ENCODE measurements at places on chromosomes 4 and X.
A peak's percentile ranks its signal among the peaks of the same experiment; 100 is the strongest.

DNA sequence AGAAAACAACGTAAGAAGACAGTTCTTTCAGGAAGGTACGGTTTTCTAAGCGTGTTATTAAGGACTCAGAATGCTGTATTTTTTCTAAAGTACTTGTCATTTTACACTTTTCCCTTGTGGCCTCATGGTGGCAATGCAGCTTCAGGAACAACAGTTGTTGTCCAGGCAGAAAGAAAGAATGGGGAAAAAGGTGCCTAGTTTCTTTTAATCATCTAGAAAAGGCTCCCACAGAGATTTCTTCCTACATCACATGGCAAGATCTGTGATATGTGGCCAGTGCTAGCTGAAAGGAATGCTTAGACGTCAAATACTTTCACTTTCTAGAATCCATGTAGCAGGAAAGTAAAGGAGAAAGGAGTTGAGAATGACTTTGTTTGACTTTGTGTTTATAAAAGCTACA is 49.0 kb upstream of the TRAM1L1 start:
- DNase-seq: peak; percentile 74

DNA sequence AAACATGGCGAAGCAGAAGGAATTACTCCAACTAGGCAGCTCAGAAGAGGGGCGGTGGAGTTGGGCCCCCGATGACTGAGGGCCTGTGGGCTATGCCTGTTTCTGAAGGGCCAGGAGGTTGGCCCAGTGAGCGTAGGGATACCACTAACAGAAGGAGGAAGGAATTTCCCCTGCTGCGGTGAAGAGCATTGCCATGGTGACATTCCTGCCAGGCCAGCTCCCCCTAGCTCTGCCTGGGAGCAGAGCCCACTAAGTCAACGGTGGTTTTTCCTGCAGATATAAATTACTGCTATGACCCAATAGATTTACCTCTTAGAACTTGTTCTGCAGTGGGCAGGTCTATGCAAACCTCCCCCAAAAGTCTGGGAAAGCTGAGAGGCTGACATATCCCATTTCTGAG is 28.9 kb upstream of the HMX1 start:
- DNase-seq: no peak

DNA sequence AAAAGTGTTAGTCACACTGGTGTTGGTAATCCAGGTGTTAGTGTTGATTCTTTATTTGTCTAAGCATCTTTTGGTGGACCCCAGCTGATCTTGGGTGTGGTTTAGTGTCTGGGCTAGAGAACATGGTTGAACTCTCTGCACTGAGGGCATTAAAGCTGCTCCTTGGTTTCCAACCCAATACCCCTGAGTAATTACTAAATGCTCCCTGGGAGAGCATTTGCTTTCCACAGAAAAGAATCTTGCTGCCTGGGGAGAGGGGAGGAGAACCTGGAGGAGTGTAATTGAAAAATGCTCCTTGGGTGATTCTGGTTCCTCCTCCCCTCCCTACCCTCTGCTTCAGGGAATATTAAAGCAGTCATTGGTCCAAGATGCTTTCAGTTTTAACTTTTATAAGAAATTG is 3.1 kb downstream of the GUCY1B1 start:
- peak; percentile 11 for DNase-seq

DNA sequence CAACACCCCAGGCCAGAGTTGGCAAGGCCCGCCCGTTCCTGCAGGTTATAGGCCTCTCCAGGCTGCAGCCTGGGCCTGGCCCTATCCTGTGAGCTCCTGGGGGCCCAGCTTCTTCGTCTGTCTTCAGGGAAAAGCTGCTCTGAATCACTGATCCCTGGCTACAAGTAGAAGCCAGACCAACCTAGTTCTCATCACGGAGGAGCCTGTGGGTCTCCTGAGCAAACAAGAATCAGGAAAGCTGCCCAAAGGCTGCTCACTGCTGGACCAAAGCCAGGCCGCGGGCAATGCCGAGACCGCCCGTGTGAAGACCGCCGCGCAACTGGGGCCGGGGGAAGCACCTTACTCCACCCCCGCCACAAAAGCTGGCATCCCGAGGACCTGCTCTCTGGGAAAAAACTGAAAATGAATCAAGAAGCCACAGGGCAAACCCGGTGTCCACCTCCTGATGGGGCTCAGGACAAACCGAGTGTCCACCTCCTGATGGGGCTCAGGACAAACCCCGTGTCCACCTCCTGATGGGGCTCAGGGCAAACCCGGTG is 12.8 kb downstream of the CTBP1 start:
- DNase-seq: no peak

DNA sequence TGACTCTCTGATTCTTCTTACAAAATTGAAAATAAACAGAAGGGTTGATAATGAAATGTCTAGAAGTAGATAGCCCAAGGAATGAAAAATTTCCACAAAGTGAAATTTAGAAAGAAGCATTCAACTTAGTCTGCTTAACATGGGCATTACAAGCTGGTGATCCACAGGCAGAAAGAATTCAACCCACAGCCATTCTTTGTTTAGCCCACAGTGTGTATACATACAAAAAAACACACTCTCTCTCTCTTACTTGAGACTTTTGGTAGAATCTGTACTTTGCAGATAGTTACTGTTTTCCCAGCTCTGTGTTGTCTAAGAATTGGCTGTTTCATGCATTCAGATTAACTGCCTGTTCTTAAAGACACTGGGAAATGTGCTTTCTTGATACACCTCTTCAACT is 159.8 kb downstream of the SLC4A4 start:
- no peak for DNase-seq

- DNase-seq: no peak
These were observed 28.6 kb downstream of the FAM241A start for GRCh38 chr4:112173593-112174558.

- no peak for DNase-seq
These were observed 98.9 kb downstream of the SPRY1 start for GRCh38 chr4:123495530-123495929.

GRCh38 chr4:170008371-170008770 is 17.8 kb downstream of the MFAP3L start:
- DNase-seq: peak; percentile 33

DNA sequence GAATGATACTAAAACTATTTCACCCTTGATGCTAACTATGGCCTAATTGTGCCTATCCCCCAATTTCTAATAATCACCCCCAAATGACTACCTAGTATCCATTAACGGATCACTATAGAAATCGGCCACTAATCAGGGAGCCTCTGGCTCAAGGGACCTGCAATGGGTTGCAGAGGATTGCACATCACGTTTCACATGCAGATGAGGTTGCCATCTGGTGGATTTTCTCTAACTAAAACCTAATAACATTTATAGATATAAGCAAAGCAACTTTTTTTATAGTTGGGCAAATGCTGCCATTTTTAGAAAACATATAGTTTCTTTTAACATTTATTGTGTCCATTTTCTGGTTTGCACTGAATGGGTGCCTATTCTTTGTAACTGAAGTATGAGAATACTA is 28.3 kb upstream of the ALG13 start:
- DNase-seq: peak; percentile 0

DNA sequence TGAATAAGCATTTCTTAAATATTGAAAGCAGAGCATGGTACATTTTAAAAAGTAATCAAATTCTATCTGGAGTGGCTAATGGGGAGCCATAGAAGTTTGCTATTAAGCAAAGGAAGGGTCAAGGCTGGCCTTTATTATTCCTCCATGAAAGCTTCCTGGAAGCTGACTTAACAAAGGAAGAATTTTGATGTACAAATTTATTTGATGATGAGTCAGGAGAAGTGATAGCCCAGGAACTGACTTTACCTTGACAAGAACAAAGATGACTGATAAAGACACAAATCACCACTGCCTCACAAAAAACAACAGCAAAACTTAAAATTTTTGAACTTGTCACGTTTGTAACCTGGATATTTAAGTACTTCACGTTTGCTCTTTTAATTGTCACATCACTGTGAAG is 872.1 kb downstream of the PCDH7 start:
- DNase-seq: no peak

GRCh38 chr4:156322592-156322991 is 368.9 kb upstream of the CTSO start:
- DNase-seq: peak; percentile 82

- DNase-seq: no peak
These were observed 6.0 kb upstream of the PDLIM3 start for GRCh38 chr4:185541251-185541727.

GRCh38 chr4:168655182-168655581 is 158.3 kb downstream of the PALLD start:
- DNase-seq: no peak

DNA sequence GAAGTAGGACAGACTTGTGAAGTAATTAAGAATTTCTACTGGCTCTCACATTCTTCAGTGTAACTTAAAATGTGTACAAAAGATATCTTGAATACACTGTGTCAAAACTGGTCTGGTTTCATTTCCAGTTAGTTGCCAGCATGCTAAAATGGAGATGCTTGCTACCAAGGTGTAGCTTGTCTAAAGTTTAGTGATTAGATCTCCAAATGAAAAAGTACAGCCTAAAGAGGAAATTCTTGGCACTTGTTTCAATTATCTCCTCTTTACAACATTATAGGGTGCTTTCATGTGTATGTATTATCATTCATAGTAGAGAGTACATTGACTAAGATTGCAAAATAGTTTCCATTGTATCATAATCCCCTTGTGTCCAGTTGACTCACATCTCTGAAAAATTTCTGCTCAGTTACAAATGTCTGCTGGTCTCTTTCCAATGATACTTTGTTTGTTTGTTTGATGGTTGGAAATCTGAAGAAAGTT is 97.3 kb upstream of the SPRY1 start:
- peak; percentile 85 for DNase-seq

GRCh38 chrX:89033723-89034122 is 286.7 kb downstream of the CPXCR1 start:
- DNase-seq: no peak

GRCh38 chr4:37615059-37615719 is 71.0 kb downstream of the RELL1 start:
- no peak for DNase-seq

DNA sequence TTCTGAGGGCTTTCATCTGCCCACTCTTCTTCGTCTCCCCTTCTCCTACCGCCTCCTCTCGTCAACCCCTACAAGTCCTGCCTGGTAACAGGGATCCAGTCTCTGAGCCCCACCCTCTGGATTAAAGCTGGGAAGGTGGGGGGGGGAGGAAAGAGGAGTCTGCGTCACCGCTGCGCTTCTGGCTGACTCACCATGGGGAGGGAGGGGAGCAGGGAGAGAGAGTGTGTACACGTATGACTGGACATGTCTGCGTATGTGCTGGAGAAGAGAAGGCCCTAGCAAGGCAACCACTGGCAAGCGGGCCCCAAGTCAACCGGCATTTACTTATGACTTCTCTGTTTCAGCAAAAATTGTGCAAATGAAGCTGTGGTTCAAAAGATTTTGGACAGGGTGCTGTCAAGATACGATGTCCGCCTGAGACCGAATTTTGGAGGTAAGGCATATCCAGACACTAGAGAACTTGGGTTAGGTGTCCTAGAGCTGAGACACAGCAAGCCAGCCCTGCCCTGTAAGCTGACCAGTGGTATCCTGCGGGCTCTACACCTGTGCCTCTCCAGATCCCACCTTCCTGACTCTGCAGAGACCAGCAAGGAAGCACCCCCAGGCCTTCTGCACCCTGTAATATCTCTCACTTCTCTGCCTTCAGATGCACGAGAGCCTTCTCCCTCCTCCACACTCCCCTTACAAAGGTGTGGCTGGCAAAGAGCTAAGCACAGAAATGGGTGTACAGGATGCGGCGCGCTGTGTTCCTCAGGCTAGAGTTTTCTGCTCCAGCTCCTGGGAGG is 2.5 kb downstream of the GABRQ start:
- peak; percentile 28 for DNase-seq

GRCh38 chr4:29276150-29276549 is 1444.0 kb upstream of the PCDH7 start:
- DNase-seq: no peak

GRCh38 chr4:77104791-77105540 is 29.2 kb upstream of the CCNI start:
- DNase-seq: peak; percentile 31

GRCh38 chr4:121785479-121785878 is 15.6 kb upstream of the EXOSC9 start:
- peak; percentile 79 for DNase-seq

DNA sequence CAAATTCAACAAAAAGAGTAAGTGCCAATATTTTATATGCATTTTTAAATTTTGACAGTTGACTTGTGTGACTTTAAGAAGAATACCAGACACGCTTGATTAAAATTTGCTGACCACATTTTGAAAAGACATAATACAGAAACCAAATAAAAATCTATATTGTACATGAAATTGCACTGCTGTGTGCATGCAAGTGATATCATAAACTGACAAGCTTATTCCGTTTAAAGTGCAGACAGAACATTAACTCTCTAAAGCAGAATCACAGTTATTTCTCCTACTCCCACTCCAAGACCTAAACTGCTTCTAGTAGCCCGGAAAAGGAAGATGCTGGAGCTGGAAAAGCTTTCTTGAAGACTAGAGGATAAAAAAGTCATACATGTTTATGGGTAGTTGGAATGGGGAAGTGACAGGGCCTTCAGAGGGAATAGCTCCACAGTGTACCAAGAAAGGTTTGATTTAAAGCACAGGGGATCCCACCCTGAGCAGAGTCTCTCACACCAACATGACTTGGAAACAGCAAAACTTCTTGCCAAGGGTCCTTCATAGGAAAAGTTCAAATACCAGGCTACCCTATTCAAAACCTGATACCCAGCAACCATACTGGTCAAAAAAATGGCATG is 34.1 kb upstream of the NAF1 start:
- no peak for DNase-seq

DNA sequence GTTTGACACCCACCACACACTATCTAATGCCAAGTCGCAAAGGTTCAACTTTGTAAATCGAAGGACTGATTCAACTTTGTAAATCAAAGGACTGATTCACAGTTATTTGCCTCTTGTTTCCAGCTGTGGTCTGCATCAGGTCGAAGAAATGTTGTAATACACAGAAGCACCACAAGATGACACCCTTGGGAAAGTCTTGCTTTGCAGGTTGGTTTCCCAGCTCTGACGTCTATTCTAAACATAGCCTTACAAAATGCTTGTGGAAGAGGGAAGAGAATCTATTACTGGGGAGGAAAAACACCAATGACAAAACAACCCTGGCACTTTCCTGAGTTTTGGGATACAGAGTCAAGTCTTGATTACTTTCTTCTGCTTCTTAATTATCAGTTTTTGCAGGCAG is 35.3 kb downstream of the SUPT20HL1 start:
- DNase-seq: peak; percentile 66

GRCh38 chrX:69616457-69617203 is 717 bp downstream of the EDA start:
- no peak for DNase-seq

DNA sequence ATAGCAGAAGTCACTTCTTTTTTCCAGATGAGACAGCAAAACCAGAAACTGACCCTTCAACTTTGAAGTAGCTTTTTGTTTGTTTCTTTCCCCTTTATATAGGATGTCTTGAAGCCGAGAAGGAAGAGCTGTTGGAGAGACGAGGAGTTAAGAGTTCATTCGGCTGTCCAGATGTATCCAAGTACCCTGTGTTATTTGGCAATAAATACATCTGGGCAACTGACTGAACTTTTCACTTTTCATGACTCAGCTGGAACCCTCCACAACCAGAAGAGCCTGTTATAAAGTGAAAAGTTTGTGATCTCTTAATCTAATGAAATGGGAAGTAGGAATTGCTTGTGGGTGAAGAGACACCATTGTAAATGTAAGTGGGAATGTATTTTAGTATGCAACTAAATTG is 131.2 kb downstream of the HTR2C start:
- no peak for DNase-seq

GRCh38 chr4:123265443-123265842 is 131.2 kb upstream of the SPRY1 start:
- DNase-seq: no peak
